ENCODE measurements at places on chromosomes 7 and 10. TPM values are rescaled to one million over a fixed set of nuclear protein-coding genes. Genes with fewer than 3 reads are reported as not detected.

The FOXP2 gene
- 46.5 TPM for total RNA-seq

The NACAD gene
- 0.54 TPM for total RNA-seq

- H3K27ac ChIP-seq, result no peak within 1 kb of the TSS
- no peak within 1 kb of the TSS for H3K4me3 ChIP-seq
Observed at GRCh38 chr10:88851706-88852105, at the start of gene ANKRD22. Gene ANKRD22 (minus strand): TSS chr10:88851844. CDS start chr10:88851607, 237 bp downstream.

GRCh38 chr10:63430999-63431356 is 34.8 kb downstream of the JMJD1C start:
- peaks cover 19% of the 10 kb centered on the region for H3K4me1 ChIP-seq
- DNase-seq, result no peak
- no peaks in the 10 kb centered on the region for H3K36me3 ChIP-seq
- no peak overlapping the region for H3K4me3 ChIP-seq
- H3K27ac ChIP-seq, result no peak overlapping the region

DNA sequence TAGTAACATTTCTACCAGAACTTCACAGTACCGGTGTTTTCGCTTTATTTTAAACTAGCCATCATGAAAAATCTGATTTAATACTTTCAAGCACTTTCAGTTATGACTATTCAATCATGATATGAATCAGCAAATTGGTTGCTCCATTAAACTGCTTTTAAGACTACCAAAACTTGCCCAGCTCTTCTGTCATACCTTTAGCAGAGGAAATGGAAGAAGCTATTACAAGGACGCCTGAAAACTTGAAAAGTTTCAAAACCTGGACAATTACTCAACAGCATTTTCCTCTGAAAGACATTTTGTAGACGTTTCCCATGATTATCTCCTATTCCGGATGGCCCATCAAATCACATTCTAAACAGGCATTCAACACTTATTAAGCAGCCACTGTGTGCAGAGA is 2.0 kb downstream of the JAZF1 start:
- H3K4me1 ChIP-seq, result peaks cover 38% of the 10 kb centered on the region
- peak overlapping the region; percentile 75 for H3K27ac ChIP-seq
- DNase-seq, result no peak
- no peak overlapping the region for H3K4me3 ChIP-seq
- no peaks in the 10 kb centered on the region for H3K36me3 ChIP-seq

DNA sequence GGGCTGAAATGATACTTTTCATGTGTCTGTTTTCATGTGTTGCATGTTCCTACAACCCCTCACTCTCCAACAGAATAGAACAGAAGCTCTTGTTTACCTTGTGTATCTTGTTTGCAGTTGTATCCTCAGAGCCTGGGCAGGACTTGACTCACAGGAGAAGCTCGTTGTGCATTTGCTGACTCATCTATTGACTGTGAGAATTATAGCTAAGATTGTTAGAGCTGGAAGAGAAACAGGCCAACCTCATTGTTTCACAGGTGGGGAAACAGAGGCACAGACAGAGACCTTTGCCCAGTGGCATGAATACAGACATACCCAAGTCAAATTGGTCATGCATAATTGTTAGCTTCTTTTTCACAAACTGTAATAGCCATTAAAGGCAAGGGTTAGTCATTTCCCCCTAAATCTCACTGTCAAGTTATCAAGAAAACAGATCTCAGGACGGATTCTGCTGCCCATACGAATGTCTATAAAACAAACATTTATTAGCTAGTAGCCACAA is 4.6 kb upstream of the TSPAN15 start:
- no peaks in the 10 kb centered on the region for H3K36me3 ChIP-seq
- DNase-seq, result no peak
- no peaks in the 10 kb centered on the region for H3K27me3 ChIP-seq
- H3K4me3 ChIP-seq, result no peak overlapping the region
- H3K27ac ChIP-seq, result no peak overlapping the region

- no peaks in the 10 kb centered on the region for H3K36me3 ChIP-seq
- H3K27me3 ChIP-seq, result no peaks in the 10 kb centered on the region
- no peak overlapping the region for H3K27ac ChIP-seq
Observed at GRCh38 chr7:3260401-3260715, 40.7 kb upstream of the SDK1 start.

DNA sequence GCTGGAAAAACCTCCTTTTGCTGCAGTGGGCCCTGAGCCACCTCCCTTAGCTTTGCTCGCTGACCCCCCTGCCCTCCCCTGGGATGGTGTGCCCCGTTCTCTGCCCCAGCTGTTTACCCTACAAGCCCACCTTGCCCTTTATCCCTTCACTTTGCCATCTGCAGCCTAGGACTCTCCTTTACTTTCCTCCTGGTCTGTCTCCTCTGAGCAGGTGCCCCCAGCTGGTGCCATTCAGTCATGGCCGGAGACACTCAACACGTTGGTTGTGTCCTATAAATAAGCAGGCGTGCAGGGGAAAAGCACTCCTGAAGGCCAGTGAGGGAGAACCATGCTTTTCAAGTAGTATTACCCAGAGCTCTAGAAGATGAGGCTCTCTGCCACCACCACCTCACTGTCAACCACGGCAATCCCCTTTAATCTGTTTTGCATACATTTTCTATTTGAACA is 6.1 kb downstream of the RASSF4 start:
- H3K27me3 ChIP-seq, result no peaks in the 10 kb centered on the region
- H3K27ac ChIP-seq, result peak overlapping the region; percentile 93
- peaks cover 90% of the 10 kb centered on the region for H3K4me1 ChIP-seq
- DNase-seq, result peak; percentile 84
- no peak overlapping the region for H3K4me3 ChIP-seq
- peaks cover 10% of the 10 kb centered on the region for H3K36me3 ChIP-seq

- no peak overlapping the region for H3K4me3 ChIP-seq
- no peak for DNase-seq
- H3K36me3 ChIP-seq, result peaks cover 33% of the 10 kb centered on the region
- H3K27ac ChIP-seq, result no peak overlapping the region
- H3K27me3 ChIP-seq, result no peaks in the 10 kb centered on the region
Observed at GRCh38 chr7:135184254-135184841, 13.8 kb upstream of the CYREN start.

DNA sequence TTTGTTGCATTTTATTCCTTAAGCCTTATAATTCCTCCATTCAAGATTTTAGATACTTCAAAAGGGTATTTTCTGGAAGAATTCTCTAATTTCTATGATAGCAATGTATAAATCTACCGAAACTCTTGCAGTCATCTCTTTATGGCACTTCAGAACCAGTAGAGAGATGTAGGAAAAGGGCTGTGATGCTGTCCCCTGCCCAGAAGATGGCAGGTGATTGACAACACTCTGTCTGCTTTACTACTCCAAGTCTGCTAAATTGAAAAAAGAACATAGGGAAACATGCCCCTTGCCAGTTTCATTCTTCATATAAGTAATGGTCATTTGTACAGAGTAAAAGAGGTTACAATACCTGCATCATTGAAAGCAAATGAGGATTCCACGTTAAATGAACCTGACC is 5.1 kb downstream of the TCTN3 start:
- peaks cover 29% of the 10 kb centered on the region for H3K36me3 ChIP-seq
- no peaks in the 10 kb centered on the region for H3K27me3 ChIP-seq
- no peak for DNase-seq
- no peak overlapping the region for H3K27ac ChIP-seq

DNA sequence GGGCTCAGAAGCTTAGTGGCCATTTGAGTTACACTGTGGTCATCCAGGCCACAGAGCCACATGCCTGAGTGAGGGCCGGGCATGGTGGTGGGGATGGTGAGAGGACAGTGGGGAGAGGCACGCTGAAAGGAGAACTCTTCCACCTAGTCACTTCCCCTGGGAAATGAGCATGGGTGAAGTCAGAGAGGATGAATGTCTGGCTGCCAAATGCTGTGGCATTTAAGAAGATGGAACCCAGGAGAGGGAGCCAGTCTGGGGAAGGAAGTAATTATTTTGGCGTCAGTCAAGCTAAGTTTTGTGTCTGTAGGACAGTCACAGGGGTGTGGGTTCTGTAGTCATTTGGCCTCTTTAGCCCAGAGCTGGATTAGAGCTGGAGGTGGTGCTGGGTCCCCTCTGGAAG is 86.0 kb upstream of the PODXL start:
- H3K36me3 ChIP-seq, result no peaks in the 10 kb centered on the region
- no peak overlapping the region for H3K27ac ChIP-seq
- no peaks in the 10 kb centered on the region for H3K27me3 ChIP-seq
- no peak overlapping the region for H3K4me3 ChIP-seq
- no peaks in the 10 kb centered on the region for H3K4me1 ChIP-seq

GRCh38 chr10:25039531-25039930 is 23.1 kb downstream of the THNSL1 start:
- no peak overlapping the region for H3K4me3 ChIP-seq
- H3K27ac ChIP-seq, result no peak overlapping the region
- no peaks in the 10 kb centered on the region for H3K27me3 ChIP-seq
- no peaks in the 10 kb centered on the region for H3K36me3 ChIP-seq
- H3K4me1 ChIP-seq, result peaks cover 17% of the 10 kb centered on the region
- DNase-seq, result no peak

- no peaks in the 10 kb centered on the region for H3K27me3 ChIP-seq
- no peak for DNase-seq
- no peaks in the 10 kb centered on the region for H3K36me3 ChIP-seq
- H3K4me3 ChIP-seq, result no peak overlapping the region
- peaks cover 10% of the 10 kb centered on the region for H3K4me1 ChIP-seq
Observed at GRCh38 chr7:66167773-66168387, 37.3 kb upstream of the TPST1 start.

DNA sequence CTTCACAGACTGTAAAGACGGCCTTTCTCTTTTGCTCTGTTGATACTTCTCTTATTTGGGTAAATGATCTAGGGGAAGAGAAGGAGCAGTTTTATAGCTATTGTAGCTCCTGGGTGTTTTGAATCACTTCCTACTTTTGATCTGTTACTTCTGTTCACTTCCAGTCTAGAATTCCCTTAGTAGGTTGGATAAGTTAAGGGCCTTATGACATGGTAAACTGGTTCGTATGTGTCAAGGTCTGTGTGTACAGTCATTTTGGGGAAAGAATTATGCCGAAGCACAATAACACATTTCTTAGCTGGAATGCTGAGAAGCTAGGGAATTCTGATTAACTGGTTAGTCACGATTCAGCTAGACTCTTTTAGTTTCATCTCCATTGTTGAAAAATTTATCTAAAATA is 8.1 kb downstream of the DENND10 start:
- H3K4me3 ChIP-seq, result no peak overlapping the region
- no peak overlapping the region for H3K27ac ChIP-seq
- no peaks in the 10 kb centered on the region for H3K4me1 ChIP-seq
- no peaks in the 10 kb centered on the region for H3K27me3 ChIP-seq
- DNase-seq, result no peak

DNA sequence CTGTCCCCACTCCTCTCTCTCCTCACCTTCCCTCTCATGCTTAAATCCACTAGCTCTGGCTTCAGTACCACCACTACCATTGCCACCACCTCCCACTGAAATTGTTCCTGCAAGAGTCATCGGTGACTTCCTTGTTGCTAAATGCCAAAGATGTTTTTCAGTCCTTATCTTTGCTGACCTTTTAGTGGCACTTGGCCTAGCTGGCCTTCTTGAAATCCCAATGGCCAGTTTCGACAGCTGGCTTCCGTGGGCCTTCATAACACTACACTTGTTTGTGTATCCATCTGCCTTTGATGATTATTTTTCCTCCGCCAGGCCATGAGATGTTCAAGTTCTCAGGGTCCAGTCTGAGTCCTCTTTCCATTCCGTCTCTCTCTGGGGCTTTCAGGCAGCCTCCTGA is 118.2 kb upstream of the NANOS1 start:
- no peaks in the 10 kb centered on the region for H3K27me3 ChIP-seq
- DNase-seq, result no peak
- no peak overlapping the region for H3K27ac ChIP-seq
- no peaks in the 10 kb centered on the region for H3K4me1 ChIP-seq
- no peaks in the 10 kb centered on the region for H3K36me3 ChIP-seq

- H3K4me3 ChIP-seq, result no peak overlapping the region
- peak overlapping the region; percentile 2 for H3K27ac ChIP-seq
- H3K4me1 ChIP-seq, result peaks cover 4% of the 10 kb centered on the region
- no peaks in the 10 kb centered on the region for H3K27me3 ChIP-seq
Observed at GRCh38 chr10:3192856-3193635, 20.5 kb upstream of the PITRM1 start.

DNA sequence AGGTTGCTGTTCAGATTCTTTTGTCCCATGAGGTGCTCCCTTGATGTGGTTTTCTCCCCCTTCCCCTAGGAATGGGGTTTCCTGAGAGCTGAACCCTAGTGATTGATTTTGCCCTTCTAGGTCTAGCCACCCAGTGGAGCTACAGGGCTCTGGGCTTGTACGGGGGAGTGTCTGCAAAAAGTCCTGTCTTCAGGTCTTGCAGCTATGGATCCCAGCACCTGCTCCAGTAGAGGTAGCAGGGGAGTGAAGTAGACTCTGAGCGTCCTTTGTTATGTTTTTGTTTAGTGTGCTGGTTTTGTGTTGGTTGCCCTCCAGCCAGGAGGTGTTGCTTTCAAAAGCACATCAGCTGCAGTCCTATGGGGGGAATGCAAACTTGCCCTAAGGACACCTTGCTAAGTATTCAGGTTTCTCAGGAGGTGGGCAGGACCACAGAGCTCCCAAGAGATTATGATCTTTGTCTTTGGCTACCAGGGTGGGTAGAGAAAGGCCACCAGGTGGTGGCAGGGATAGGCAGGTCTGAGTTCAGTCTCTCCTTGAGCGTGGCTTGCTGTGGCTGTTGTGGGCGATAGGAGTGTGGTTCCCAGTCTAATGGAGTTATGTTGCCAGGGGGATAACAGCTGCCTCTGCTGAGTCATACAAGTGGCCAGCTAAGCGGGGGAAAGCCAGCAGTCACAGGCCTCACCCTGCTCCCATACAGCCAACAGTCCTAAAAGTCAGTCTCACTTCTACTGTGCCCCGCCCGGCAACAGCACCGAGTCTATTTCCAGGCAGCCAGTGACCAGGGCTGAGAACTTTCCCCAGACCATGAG is 92.4 kb upstream of the JCAD start:
- DNase-seq, result peak; percentile 2
- no peaks in the 10 kb centered on the region for H3K4me1 ChIP-seq
- H3K4me3 ChIP-seq, result no peak overlapping the region
- no peaks in the 10 kb centered on the region for H3K36me3 ChIP-seq

- H3K36me3 ChIP-seq, result no peaks in the 10 kb centered on the region
- no peaks in the 10 kb centered on the region for H3K27me3 ChIP-seq
- H3K4me1 ChIP-seq, result no peaks in the 10 kb centered on the region
- H3K27ac ChIP-seq, result no peak overlapping the region
Observed at GRCh38 chr7:80934321-80934720, 15.5 kb upstream of the SEMA3C start.

DNA sequence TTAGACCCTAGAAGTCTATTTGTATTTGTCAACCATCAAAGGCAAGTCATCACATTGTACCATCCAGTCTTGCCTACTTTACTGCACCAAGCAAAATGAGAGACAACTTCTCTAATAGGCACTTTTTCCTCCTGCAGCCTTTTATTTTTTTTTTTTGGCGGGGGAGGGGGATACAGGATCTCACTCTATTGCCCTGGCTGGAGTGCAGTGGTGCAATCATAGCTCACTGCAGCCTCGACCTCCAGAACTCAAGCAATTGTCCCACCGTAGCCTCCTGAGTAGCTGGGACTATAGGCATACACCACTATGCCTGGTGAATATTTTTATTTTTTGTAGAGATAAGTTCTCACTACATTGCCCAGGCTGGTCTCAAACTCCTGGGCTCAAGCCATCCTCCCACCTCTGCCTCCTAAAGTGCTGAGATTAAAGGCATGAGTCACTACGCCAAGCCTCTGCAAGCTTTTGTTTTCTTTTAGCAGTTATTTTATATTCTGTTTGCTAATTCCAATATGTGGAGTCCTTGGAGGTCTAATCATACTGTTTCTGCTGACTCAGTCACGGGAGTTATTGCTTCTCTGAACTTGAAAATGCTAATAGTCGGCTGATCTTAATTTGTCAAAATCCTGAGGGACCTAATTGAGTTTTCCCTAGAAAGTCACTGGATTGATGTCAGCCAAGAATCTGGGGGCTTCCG is 14.2 kb downstream of the KPNA7 start:
- no peaks in the 10 kb centered on the region for H3K4me1 ChIP-seq
- H3K36me3 ChIP-seq, result no peaks in the 10 kb centered on the region
- no peak overlapping the region for H3K4me3 ChIP-seq
- H3K27me3 ChIP-seq, result no peaks in the 10 kb centered on the region

Measured in thyroid gland (tissue), 4 donors.